Stimulated activated CD4-positive, alpha-beta T cell treated with anti-CD3 and anti-CD28 coated beads, TNF-alpha, amount 100 ng/mL, for 1 hour (primary cell): ENCODE measurements at places on chromosomes 7 and 10.

DNA sequence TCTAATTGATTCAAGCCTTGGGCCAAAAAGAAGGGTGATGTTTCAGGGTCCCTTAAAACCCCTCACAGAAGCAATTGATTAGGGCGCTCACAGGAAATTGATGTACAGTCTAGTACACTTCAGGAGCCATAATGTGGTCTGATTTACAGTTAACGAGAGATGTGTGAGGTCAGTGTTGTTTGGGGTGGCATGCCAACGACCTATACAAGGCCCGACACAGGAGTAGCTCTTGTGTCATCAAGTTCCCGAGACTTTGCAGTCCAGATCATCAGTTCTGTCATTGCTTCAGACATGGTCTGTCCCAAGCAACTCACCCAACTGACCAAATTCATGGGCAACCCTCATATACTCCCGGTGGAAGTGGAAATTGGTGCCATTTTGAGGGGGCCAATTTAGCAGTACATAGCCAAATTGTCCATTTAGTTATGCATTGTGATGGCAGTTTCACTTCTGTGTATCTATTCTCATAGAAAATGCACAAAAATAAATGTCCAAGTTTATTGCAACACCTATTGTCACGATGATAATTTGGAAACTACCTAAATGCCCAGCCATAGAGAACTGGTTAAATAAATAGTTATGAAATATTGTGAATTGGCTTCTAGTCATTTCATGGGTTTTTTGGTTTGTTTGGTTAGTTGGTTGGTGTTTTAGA, 18.0 kb upstream of the ARID5B start:
- no peak for DNase-seq

DNA sequence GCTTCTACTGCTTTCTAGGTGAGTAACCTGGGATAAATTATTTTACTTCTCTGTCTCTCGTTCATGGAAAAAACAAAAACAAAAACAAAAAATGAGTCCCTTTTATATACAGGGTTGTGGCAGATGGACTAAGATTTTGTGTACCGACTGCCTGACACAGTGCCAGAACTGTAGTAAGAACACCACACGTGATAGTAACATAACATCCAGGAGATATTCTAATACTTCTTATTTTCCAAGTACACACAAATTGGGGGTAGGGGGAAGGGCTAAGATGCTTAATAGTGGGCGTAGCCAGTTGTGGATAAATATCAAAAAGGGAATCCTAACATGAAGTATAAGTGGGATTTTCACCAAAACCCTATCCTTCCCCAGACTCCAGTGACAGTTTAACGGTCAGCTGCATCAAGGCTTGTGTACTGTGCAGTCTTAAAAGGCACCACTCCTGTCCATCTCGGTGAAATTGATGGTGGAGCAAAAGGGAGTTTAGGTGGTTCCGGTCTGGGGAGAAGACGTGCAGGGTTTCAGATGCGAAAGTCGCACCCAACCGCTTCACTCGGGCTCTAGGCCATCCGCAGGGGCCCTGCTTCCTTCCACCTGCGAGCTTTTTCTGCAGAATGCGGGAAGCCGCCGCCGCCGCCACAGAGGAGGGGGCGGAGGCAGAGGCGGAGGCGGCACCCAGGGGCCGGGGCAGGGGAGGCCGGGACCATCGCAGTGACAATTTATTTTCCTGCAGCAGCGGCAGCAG, at the start of gene STAMBPL1:
Gene STAMBPL1, plus strand, starts transcription at position 712 of the 748 bp plus-strand sequence. CDS start 21,464 bp downstream, outside the sequence.
- peak; percentile 9 for DNase-seq

DNA sequence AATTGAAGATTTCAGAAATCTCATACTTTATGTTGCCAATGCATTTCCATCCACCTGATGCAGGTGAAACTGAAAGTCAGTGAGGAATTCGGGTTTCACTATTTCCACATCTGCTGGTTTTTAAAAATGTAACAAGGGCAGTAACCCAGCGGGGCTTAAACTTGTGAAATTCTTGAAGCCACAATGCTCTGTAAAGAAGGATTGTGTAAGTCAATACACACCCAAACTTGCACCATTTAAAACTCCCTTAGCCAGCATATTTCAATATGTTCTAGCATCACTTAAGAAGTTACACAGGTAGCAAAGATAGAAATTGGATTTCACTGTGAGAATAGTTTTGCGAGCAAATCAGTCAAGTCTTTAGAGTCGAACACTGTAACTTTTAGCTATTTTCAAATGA, 386.1 kb downstream of the PLXDC2 start:
- DNase-seq = no peak

DNA sequence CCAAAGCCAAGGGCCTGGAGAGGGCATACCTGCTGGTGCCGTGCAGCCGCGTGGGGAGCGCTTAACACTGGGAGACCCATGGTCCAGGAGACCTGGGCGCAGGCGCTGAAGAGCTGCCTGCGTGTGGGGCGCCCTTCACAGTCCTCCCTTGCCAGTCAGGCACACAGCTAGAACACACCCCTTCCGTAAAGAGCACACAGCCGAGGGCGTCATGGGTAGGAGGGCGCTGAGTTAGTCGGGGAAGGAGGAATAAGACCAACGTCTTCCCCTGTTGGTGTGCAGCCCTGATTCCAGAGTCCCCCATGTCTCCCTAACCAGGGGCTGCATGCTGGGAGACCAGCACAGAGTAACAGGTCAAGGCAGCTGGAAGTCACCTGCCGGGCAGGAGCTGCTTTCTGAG, 273.9 kb downstream of the USP6NL start:
- DNase-seq = no peak

GRCh38 chr10:117946525-117947070, 100.1 kb downstream of the RAB11FIP2 start:
- DNase-seq = no peak

GRCh38 chr10:697097-697875, 7.8 kb upstream of the DIP2C start:
- no peak for DNase-seq

- no peak for DNase-seq
These were observed 610.2 kb downstream of the AUTS2 start for GRCh38 chr7:70208236-70209063.

- DNase-seq = no peak
These were observed 63.3 kb upstream of the KMT2E start for GRCh38 chr7:104950754-104951153.

- DNase-seq = no peak
These were observed 194.9 kb downstream of the DIP2C start for GRCh38 chr10:494556-494955.

- DNase-seq = no peak
These were observed 430.5 kb upstream of the GALNT17 start for GRCh38 chr7:70701477-70701876.

- DNase-seq = no peak
These were observed 20.3 kb downstream of the CACUL1 start for GRCh38 chr10:118734475-118734874.

DNA sequence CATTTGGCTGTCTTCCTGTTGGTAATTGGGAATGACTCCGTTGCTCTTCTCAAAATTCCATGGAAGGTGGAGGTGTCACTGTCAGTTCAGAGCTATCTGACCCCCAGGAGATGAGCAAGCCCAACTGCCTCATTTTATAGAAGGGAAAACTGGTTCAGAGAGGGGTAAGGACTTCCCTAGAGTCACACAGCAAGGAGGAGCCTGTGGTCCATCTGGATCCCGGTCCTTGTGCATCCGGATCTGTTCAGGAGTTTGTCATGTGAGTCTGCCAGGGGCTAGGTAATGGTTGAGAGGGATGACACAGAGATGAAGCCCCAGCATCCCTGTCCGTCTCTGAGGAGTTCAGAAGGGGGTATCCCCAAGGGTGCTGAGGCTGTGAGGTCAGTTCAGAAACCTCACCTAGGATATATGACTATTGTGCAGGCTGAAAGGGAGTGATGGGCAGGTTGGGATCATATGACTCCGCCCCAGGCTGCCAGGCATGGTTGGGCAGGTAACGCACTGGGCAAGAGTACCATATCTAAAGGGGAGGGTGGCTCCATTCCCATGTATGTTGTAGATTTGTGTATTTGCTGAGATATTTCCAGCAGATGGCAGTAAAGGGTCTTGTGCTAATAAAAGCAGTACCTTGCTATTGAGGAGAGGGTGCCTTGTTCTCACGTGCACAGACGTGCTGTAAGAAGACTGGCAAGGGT, 16.0 kb upstream of the SLC29A3 start:
- DNase-seq = no peak
